ENCODE measurements at places on chromosomes 7 and 10.
A peak's percentile ranks its signal among the peaks of the same experiment; 100 is the strongest.

DNA sequence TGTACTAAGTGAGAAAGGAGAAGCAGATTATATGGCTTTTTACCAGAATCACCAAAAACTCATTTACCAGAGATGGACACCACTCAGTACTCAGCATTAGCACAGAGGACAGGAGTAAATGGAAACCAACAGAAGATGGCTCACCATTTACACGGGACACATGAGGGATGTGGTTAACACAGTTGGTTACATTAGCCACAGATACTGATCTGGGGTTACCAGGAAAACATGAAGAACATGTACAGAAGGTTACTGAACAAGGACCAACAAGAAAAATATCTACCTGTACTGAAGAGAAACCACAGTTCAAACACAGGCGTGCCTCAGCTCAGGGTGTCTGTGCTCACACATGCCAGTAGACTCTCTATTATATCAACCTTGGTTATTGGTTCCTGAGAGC is 1285.8 kb upstream of the SORCS1 start:
- no peak for DNase-seq

- DNase-seq = peak; percentile 30
Observed at GRCh38 chr10:36765782-36766414, 359.5 kb upstream of the ANKRD30A start.

- no peak for DNase-seq
Observed at GRCh38 chr7:112800486-112800885, 10.3 kb upstream of the TMEM168 start.

GRCh38 chr7:114943953-114944744 is 22.3 kb downstream of the MDFIC start:
- no peak for DNase-seq

- no peak for DNase-seq
Observed at GRCh38 chr7:99190359-99191009, 17.4 kb downstream of the KPNA7 start.

DNA sequence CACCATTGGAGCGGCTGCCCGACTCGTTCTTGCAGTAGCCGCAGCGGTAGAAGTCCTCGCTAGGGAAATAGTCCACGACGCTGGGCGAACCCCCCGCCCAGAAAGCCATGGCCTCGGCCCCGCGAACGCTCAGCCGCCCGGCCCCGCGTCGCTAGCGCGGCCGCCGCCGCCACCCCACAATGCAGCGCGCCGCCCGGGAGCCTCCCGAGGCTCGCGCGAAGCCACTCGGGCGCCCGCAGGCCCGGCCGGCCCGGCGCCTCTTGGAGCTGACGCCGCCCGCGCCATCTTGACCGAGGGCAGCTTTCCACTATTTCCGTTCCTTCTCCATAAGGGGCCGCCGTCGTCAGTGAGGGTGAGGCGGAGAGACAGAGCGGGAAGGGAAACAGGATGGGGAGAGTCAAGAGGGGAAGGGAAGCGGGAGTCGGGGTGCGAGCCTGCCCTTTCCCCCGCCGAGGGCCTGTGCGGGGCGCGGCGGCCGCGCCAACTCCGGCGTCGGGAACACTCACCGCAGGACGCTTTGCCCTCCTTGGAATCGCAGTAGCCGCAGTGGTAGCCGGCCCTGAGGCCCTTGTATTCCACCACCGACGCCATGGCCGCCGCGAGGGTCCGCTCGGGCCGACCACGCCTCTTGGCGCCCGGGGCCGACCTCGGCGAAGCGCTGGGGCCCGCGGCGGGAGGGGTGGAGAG is at the start of gene ATE1:
Gene ATE1 (minus strand): TSS at position 191 of the 687 bp plus-strand sequence. CDS start 82 bp downstream, at position 109.
- DNase-seq = peak; percentile 74

DNA sequence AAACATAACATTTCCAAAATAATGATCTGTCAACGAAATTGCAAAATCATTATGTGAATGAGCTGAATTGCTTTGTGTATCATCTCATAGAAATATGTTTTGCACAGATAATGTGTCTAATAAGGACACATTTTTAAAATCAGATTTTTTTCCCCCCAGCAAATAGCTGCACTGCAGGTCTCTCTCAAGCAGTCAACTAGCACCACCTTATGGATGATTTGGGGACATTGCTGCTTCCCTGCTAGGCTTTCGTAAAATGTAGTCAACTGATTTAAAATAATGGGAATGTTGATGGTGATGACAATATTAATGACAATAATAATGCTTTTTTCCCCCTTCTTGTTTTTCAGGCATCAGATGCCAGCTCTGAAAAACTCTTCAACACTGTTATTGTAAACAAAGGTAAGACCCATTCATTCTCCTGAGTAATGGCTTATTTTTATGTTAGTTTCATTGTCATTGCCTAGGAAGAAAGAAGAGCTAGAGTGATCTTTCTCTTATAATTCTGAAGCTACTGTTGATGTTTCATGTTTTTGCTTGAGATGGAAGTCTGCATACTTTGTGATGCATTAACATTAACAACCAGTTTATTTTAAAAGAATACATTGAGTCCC is 433.6 kb upstream of the GALNT17 start:
- DNase-seq = no peak

DNA sequence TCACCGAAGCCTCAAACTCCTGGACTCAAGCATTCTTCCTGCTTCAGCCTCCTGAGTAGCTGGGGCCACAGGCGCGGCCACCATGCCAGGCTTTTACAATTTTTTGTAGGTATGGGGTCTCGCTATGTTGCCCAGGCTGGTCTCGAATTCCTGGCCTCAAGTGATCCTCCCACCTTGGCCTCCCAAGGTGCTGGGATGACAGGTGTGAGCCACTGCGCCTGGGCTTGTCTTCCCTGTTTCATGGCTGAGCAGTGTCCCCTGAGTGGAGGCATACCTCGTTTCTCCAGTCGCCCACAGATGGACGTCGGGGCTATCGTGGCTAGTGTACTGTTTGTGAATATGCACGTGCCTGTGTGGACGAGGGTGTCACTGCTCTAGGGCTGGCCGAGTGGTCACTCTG is 11.3 kb downstream of the INPP5A start:
- no peak for DNase-seq

- peak; percentile 30 for DNase-seq
Observed at GRCh38 chr10:78248651-78249464, 215.2 kb downstream of the RPS24 start.

DNA sequence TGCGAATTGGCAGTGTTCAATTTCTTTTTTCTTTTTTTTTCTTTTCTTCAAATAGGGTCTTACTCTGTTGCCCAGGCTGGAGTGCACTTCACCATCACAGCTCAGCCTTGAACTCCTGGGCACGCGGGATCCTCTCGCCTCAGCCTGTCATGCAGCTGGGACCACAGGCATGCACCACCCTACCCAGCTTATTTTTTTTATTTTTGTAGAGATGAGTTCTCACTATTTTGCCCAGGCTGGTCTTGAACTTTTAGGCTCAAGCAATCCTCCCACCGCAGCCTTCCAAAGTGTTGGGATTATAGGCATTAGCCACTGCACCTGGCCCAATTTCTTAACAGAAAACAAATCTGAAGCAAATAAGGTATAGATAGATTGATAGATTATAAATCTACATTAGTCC is 69.3 kb downstream of the SKIDA1 start:
- no peak for DNase-seq

DNA sequence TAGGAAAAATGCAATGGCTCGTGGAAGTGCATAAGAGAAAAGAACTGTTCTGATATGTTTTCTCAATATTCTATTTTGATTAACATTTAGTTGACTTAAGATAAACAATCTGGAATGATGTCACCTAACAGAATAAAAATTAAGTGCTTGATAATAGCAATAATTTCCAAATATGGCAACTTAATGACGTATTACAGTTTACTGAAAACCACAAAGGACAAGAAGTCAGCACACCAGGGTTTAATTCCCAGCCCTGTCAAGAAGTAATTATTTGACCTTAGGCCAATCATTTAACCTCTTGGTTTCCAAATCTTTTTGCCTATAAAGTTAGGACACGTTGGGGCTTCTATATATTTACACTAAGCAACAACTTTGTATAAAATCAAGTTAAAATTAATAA is 95.7 kb downstream of the CABCOCO1 start:
- peak; percentile 39 for DNase-seq

DNA sequence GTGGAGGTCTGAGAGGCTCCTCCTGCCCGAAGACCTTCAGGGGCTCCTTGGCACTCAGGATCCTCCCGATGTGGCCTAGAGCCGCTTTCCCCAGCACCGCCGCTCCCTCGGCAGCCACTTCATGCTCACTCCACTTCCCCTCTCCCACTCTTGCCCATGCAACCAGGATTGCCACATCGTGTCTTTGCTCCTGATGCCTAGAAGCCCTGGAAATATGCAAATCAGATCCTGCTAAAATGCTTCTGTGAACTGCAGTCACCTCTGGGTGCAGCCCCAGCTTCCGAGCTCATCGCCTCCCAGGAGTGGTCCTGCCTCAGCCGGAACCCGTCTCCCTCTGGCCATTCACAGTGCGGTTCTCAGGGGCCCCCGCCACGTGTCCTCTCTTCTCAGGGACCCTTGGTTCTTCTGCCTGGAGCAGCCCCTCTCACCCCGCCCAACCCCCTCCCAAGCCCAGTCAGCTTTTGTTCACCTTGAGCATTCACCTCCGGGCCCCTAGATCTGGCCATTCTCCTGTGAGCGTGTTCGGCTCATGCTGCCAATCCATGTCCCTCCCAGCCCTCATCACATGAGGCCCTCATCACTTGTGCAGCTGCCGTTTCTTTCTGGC is 175.5 kb downstream of the ADARB2 start:
- no peak for DNase-seq

- DNase-seq = no peak
Observed at GRCh38 chr10:7491949-7492659, 81.3 kb upstream of the SFMBT2 start.

DNA sequence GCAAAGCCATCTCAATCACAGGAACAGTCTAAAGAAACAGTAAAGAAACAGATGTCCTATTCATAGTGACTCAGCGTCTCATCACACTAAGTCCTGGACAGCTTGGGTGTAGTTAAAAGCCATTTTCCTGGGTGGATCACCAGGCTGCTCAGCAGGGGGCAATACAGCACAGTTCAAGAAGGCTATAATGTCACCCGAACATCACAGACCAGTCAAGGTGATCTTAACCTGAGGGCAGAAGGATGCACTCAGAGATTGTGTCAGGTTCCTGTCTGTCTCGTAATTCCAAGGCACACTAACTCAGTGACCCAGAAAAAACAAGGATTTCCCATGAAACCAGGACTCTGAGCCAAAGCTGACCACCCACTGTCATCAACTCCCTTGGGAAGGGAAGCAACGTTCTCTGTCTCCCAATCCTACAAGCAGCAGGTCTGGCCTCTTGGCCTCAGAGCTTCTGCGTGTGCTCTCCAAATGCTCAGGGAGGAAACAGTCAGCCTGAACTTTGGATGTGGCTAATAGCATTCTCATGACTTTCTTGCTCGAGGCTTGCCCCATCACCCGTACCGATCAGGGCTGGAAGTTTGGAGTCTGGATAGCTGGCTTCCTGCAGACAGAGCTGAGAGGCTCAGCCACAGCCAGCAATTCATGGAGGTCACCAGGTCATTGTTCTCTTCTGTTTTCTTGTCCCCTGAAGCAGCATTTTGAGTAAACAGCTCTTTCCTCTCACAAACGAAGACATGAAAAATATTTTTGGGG is 90.4 kb upstream of the FAM171A1 start:
- no peak for DNase-seq

DNA sequence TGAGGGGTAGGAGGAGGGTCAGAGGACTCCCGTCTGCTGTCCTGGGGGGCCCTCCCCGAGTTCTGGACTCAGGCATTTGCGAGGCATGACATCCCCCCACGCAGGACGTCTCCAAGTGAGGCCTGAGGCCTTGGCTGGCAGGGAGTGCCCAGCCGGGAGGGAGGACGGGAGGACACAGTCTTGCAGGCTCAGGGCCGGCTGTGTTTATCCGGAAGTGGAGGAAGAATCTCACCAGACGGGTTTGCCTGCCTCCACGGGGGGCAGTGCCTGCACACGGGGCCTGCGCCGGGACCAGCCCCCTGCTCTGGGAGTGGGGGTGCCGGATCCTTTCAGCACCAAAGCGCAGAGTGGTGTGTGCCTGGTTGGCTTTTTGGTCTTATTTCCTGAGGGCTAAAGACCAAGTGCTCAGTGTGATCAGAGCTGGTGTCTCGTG is 10.9 kb downstream of the PWWP2B start:
- DNase-seq = no peak

DNA sequence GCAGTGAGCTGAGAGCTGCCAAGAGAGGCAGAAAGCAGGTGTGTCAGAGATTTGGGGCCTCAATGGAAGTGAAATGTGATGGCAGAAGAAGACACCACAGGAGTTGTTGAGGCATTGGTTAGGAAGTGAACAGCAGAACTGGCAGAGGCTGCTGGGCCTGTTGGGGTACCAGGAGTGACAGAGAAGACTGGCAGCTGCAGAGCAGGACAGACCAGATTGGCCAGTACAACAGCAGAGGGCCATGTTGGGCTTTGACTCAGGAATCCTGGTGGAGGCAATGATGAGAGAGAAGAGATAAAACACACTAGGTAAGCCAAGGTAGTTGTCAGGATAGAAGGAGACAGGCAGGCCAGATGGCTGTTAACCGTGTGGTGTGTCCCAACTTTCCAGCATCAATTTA is 19.9 kb upstream of the HERPUD2 start:
- DNase-seq = no peak

DNA sequence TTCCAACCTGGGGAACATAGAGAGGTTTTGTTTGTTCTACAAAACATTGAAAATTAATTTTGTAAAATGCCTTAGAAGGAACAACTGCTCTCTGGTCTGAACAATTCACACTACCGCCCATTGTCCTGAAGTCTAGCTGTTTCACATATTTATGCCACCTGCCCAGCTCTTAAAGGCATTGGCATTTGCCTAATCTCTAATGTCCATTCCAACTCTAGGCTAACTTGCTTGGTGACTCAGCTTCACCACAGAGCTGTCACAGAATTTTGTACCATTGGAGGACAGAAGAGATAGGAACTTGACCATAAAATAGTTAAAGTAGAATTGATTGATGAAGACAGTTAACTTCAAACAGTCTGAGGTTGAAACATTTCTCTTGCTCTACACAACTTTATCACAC is 53.5 kb upstream of the PPP1R17 start:
- DNase-seq = no peak

- DNase-seq = no peak
Observed at GRCh38 chr10:11284291-11285085, 266.8 kb downstream of the CELF2 start.

DNA sequence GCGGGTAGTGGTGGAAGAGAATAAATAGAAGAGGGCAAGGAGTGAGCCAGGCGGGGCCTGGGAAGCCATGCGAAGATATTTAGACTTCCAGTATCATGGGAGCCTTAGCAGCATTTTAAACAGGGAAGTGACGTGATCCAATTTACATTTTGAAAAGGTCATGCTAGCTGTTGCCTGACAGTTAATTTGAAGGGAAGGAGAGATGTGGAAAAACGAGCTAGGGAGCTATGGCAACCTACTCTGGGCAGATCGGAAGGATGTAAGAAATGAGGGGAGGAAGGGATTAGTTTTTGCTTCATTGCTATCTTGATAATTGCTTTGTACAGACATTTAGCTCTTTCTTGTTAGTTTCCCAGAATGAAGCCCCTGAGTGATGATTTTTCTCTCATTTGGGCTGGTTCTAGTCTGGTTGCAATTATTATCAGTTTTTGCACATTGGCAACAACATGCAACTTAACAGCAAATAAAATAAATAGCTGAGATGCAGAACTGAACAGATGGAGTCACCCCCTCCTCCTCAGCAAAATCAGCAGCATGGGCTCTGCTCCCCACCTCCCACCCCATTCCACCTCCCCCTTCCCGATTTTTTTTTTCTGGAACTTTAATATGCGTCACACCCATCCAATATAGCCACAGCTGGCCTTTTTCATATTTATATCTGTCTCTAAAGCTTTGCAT is 13.0 kb upstream of the CALU start:
- no peak for DNase-seq

GRCh38 chr7:158067219-158067930 is 520.2 kb downstream of the PTPRN2 start:
- no peak for DNase-seq

GRCh38 chr7:124196519-124196918 is 163.7 kb upstream of the TMEM229A start:
- DNase-seq = no peak

GRCh38 chr10:112587729-112588128 is 140.7 kb downstream of the VTI1A start:
- DNase-seq = no peak
